ENCODE measurements at places on chromosomes 6 and 20. TPM values are rescaled to one million over a fixed set of nuclear protein-coding genes. Genes with fewer than 3 reads are reported as not detected.

- DNase-seq, result no peak
Measured at GRCh38 chr20:54372313-54372712, 103.1 kb upstream of the DOK5 start.

DNA sequence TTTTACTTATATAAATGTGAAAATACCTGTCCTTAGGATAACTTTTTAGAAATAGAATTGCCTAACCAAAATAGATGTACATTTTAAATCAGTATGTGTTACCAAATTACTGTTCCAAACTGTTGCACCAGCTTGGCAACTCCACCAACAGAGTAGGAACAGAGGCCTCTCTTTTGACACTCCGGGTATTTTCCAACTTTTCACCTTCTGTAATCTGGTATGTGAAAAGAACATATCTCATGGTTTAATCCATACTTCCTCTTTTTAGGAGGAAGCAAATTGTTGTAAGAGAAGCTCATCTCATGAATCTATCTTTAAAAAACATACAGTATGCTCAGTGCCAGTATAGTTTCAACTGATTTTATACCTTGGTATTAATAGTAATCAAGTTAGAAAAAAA is 24.9 kb downstream of the RNF144B start:
- no peak for DNase-seq

DNA sequence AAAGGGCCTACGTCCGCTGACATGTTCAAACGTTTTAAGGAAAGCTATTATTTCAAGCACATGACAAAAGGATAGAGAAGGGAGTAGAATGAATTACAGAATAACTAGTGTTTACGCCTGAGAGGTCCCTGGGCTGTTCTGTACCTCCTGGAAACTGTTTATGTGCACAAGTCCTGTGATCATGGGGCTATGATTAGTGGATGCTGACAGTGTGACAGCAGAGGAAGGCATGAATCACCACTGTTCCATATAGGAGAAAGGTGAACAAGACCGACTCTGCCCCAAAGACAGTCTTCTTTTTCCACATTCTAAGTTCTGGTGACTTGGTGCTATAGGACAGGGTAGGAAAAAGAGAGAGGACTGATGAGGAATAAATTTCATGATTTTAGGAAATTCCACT is 249.2 kb upstream of the PRDM1 start:
- DNase-seq, result no peak

AVP gene
- not detected for polyA plus RNA-seq

TJAP1 gene
- 41.1 TPM for polyA plus RNA-seq

SNTA1 gene
- polyA plus RNA-seq, result 11.3 TPM
